Common myeloid progenitor, CD34-positive (primary cell): ENCODE measurements at places on chromosomes 16 and 17.

DNA sequence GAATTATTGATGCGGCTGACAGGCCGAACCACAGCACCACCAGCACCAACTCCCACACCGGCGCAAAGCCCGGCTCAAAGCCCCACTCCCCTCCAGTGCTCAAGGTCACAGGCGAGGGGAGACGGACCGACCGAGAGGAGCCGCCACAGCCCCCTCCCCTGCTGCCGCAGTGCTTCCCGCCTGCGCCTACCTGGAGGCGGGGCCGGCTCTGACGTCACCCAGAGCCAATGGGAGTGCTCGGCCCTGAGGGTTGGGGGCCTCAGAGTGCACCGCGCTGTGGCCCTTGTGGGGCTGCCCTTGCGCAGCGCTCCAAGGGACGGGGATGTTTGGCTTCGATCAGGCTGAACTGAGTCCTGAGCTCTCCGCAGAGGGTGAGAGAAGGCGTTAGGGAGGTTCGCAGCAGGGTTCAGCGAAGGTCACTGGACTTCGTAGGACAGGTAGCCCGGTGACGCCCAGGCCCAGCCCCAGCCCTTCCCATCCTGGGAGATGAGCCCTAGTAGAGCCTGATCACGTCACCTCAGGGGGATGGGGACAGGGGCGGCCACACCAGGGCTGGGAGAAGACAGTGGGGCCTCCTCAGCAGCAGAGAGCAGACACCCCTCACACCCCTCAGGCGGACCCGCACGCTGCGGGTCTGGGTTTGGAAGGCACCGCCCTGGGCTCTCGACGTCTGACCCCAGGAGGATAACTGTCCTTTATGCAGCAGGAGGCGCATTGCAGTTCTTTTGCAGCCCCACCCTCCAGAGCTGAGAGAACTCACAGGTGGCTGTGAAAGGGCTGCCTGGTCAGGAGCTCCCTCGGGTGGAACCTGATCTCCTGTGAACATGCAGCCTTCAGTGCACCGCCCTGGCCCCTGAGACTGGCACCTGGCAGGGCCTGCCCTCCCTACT lies 1.5 kb downstream of the NDRG4 start:
- peak; percentile 29 for DNase-seq

- no peak for DNase-seq
Measured at GRCh38 chr16:23670137-23670776, 8.4 kb upstream of the PLK1 start.

GRCh38 chr16:85605912-85606841 lies 6.9 kb upstream of the GSE1 start:
- DNase-seq = no peak

DNA sequence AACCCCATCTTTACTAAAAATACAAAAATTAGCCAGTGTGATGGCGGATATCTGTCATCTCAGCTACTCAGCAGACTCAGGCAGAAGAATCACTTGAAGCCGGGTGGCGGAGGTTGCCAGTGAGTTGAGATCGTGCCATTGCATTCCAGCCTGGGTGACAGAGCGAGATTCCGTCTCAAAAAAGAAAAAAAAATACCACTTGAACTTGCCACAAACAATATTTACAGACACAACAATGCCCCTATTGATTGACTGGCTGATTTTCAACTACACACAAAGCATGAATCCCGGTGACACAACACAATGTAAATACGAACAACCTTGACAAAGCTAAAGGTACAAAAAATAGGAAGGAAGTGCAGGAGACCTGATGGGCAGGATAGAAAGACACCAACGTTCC lies 49.3 kb downstream of the NXN start:
- no peak for DNase-seq

DNA sequence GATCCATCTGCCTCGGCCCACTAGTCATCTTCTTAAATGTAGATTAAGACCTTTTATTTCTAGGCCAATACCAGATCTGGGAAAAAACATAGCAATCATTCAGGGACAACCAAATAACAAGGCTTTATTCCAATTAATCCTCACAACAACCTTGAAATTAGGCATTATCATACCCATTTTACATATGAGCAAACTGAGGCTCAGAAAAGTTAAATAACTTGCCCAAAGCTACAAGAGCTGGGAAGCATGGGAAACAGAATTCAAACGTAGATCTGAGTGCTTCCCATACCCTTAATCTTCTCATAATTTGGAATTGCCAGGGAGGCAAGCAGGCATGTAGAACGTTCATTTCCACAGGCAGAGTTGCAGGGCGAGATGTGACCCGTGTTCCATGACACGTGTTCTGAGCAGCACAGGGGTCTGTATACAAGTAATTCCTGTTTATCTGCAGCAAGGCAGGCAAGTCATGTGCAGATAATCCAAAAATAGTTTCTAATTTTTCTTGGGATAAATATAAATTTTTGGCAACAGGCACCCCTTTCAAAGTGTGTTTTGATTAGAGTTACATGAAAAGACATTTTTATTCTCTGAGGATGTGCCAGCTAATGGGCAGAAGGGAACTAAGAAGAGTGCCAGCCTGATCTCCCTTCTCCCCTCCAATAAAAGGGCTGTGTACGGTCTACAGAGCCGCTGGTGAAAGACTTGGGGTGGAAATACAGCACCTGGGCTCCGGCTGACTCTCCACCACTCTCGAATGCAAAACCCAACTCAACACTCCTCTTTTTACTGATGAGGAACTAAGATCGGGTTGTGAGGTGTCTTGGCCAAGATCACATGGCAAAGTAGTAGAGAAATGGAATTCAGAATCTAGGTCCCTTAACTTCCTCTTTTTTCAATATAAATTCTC lies 27.7 kb upstream of the MYOCD start:
- no peak for DNase-seq

- peak; percentile 14 for DNase-seq
Measured at GRCh38 chr17:50708050-50709000, 611 bp upstream of the ANKRD40 start.

GRCh38 chr16:27406511-27407128 lies 4.6 kb downstream of the IL21R start:
- DNase-seq = no peak

- no peak for DNase-seq
Measured at GRCh38 chr16:52819808-52820207, 232.9 kb downstream of the CHD9NB start.

- DNase-seq = no peak
Measured at GRCh38 chr17:49616601-49617131, 41.0 kb downstream of the NXPH3 start.

GRCh38 chr16:57123216-57123973 lies 31.0 kb downstream of the CPNE2 start:
- DNase-seq = no peak

GRCh38 chr16:3971261-3971660 lies 90.7 kb upstream of the CREBBP start:
- DNase-seq = no peak

- DNase-seq = no peak
Measured at GRCh38 chr16:85503679-85504231, 109.4 kb upstream of the GSE1 start.

DNA sequence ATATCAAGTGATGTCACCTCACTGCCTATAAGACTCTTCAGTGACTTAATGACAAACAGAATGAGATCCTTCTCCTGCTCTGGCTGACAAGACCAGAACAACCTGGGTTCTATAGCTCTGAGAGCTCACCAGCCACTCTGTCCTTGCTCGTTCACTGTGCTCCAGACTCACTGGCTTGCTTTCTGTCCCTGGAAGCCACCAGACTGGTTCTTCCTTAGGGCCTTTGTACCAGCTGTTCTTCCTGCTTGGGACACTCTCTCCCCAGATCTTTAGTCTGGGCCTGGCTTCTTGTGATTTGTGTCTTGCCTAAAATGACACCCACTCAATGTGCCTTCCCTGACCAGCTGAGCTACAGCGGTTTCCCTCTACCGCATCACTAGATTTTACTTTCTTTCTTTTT lies 76.1 kb downstream of the FTO start:
- DNase-seq = no peak

DNA sequence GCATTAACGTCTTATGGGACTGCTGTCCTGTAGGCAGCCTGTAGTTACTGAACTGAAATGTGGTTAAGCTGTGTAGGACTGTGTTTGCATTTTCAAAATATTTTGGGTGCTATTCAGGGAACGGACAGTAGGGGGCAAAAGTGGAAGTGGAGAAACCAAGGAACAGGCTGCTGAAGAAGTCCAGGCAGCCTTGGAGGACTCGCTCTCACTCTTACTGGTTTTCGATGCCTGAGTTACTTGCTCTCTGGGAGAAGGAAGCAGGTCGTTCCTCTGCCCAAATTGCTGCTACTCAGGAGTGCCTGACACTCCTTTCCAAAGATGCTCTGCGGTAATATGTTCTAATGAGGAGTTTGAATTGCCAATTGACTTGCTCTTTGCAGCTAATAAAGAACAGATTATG lies 64.5 kb upstream of the RBFOX1 start:
- DNase-seq = peak; percentile 1

- DNase-seq = no peak
Measured at GRCh38 chr16:15450624-15451023, 16.2 kb downstream of the BMERB1 start.

DNA sequence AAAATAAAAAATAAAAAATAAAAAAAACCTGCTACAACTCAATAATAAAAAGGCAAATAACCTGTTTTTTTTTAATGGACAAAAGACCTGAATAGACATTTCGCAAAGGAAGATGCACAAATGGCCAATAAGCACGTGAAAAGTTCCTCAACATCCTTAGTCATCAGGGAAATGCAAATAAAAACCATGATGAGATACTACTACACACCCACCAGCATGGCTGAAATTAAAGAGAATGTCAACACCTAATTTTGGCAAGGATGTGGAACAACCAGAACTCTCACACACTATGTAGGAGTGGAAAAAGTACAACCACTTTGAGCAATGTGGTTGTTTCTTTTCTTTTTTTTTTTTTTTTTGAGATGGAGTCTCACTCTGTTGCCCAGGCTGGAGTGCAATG lies 24.6 kb downstream of the COG7 start:
- DNase-seq = no peak

DNA sequence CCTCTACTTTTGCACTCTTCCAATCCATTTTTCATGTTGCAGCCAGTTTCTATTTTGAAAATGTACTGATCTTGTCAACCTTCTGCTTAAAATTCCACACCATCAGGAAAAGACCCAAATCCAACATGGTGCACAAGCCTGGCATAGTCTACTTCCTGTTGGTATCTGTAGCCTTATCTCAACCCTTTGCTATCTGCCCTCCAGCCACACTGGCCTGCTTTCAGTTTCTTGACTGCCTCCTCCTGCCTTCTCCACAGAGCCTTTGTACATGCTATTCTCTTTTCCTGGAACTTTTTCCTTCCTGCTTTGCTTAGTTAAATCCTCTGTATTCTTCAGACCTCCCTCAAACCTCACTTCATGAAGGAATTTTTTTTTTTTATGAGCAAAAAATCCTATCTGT lies 31.5 kb downstream of the NLRP1 start:
- no peak for DNase-seq

DNA sequence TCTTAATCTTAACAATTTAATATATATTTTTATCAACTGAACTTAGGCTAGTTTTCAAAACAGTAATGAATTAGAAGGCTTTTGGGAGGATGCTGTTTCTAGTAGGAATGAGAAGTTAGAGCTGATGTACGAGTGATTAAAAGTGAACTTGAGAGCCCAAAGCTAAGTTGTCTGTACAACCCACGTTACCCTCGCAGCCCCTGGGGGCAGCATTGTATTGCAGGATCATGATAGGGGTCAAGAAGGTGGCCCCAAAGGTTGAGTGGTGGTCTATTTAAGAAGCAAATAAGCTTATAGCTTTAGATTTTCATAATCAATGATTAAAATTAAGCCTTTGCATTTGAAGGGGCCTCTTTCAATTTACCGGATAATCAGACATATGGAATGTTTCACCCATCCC lies 33.7 kb upstream of the ALDH3A2 start:
- no peak for DNase-seq

GRCh38 chr17:74690409-74690825 lies 22.3 kb downstream of the CD300LF start:
- peak; percentile 65 for DNase-seq

- DNase-seq = no peak
Measured at GRCh38 chr17:43550754-43551153, 4.6 kb upstream of the ETV4 start.

DNA sequence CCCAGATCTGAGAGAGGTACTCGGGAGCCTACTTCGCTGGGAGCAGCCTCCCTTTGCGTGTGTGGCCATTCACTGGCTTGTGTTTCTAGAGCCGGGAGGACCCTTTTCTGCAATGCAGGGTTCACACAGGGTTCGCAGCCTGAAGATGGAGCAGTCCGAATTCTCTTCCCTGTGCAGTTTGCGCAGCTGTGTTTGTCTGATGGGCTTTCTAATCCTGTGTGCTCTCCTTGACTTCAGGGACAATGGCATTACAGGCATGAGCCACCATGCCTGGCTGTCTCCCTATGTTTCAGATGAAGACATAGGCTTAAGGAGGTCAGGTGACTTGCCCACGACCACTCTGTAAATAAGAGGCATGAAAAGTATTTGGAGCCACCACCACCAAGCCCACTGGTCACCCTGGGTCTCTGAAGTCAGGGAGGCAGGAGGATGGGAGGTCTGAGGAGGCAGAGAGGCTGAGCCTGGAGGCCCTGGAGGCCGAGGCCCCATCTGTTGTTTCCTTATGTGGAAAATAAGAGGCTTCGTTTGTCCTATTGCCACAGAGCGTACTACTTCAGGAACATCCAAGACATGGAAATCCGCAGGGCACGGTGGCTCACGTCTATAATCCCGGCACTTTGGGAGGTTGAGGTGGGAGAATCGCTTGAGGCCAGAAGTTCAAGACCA lies 5.0 kb upstream of the STH start:
- no peak for DNase-seq

GRCh38 chr17:42846594-42847280 lies 2.4 kb downstream of the AOC2 start:
- DNase-seq = no peak

DNA sequence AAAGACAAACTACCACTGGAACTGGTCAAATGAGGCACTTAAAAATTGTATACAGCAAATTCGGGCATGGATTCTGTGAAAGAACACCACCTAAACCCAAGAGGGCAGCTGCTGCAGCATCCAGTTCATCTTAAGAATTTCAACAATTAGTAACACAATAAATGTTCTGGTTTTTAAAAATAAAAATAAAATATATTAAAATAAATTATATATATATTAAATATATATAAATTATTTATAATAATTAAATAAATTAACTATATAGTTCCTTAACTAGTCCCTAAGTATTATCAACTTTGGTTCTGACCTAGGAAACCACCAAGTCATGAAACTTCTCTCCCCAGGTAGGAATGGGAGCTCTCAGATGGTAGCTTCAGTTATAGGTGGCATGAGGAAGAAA lies 13.4 kb upstream of the RFFL start:
- DNase-seq = no peak

GRCh38 chr16:291539-291938 lies 8.6 kb downstream of the PDIA2 start:
- DNase-seq = no peak
